ENCODE measurements at places on chromosomes 7 and 10. TPM values are rescaled to one million over a fixed set of nuclear protein-coding genes. Genes with fewer than 3 reads are reported as not detected.
A peak's percentile ranks its signal among the peaks of the same experiment; 100 is the strongest.

DNA sequence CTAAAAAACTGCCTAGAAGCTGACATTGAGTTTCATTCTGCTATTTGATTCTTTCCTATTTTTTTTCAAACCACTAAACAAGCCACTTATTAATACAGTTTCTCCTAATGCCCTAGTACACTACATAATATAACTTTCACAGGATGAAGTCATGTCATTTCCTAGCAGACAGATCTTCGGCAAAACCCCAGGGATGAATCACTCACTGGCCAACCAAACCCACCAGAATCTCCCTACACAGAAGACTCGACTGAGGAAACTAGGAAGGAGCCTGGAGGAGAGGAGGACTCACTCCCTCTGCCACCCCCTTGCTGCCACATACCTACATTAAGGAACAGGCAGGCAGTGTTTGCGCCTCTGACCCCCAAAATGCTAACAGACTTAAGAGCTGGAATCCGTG, 33.4 kb downstream of the XPNPEP1 start:
- H3K4me1 ChIP-seq = peaks cover 11% of the 10 kb centered on the region
- H3K36me3 ChIP-seq = no peaks in the 10 kb centered on the region
- no peak overlapping the region for H3K4me3 ChIP-seq
- DNase-seq = no peak
- peak overlapping the region; percentile 55 for H3K27ac ChIP-seq

DNA sequence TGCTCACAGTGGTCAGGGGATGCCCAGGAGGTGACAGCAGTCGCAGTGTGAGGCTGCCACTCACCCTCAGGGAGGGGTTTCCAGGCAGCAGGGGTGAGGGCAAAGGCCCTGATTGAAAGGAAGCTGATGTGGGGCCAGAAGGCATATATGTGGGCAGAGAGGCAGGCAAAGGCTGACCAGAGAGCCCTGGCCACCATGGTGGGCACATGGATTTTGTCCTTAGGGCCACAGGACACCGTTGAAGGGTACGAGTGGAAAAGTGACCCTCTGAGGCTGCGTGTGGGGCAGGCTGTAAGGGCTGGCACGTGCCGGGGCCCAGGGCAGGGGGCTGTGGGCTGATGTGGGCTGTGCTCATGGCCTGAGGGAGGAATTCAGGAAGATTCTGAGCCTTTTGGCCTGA, 57.5 kb upstream of the ZNF32 start:
- H3K4me1 ChIP-seq = no peaks in the 10 kb centered on the region
- H3K27me3 ChIP-seq = no peaks in the 10 kb centered on the region
- DNase-seq = no peak
- no peak overlapping the region for H3K27ac ChIP-seq
- no peak overlapping the region for H3K4me3 ChIP-seq

- H3K4me1 ChIP-seq = no peaks in the 10 kb centered on the region
- no peak overlapping the region for H3K4me3 ChIP-seq
- DNase-seq = no peak
- H3K27ac ChIP-seq = no peak overlapping the region
- H3K27me3 ChIP-seq = no peaks in the 10 kb centered on the region
Measured at GRCh38 chr7:65978891-65979582, 3.0 kb downstream of the GUSB start.

GRCh38 chr10:2619472-2619871, 447.9 kb upstream of the PFKP start:
- H3K27ac ChIP-seq = no peak overlapping the region
- H3K4me3 ChIP-seq = no peak overlapping the region
- no peaks in the 10 kb centered on the region for H3K27me3 ChIP-seq
- no peaks in the 10 kb centered on the region for H3K36me3 ChIP-seq

GRCh38 chr7:150398108-150398964, 19.2 kb downstream of the ZNF775 start:
- H3K36me3 ChIP-seq = no peaks in the 10 kb centered on the region
- H3K4me1 ChIP-seq = no peaks in the 10 kb centered on the region
- DNase-seq = no peak
- no peaks in the 10 kb centered on the region for H3K27me3 ChIP-seq

Gene TUBAL3
- total RNA-seq = not detected

Gene GBX1
- total RNA-seq = not detected

Gene RFC2
- total RNA-seq = 14.2 TPM

All from aorta (tissue), 5 donors.